ENCODE measurements at places on chromosomes 1 and 21. TPM values are rescaled to one million over a fixed set of nuclear protein-coding genes. Genes with fewer than 3 reads are reported as not detected.

- no peak for DNase-seq
Measured at GRCh38 chr1:54332781-54333585, 73.2 kb downstream of the SSBP3 start.

DNA sequence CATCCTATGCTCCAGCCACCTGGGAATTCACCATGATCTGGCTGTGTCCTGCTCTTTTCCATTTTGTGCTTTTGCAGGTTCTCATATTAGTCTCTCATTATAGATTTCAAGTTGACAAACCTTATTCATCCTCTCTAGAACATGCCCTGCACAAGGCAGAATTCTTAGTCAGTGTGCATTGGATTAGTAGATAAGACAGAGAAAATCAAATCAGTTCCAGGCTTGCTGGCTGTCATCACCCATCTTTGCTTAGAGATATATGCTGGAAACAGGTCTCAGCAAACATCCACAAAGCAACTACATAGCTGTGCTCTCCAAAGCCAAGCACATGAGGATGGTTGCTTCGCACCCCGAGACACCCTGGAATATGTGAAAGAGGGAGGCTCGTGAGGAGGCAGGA lies 24.8 kb downstream of the TSPAN2 start:
- no peak for DNase-seq

Gene DNALI1
- total RNA-seq = 6.6 TPM

Gene TSACC
- not detected for total RNA-seq
